ENCODE measurements at places on chromosomes 5 and 9. TPM values are rescaled to one million over a fixed set of nuclear protein-coding genes. Genes with fewer than 3 reads are reported as not detected.

- DNase-seq, result no peak
Observed at GRCh38 chr5:113276001-113276400, 158.8 kb downstream of the TSSK1B start.

GRCh38 chr5:140549237-140550144, 2.0 kb downstream of the EIF4EBP3 start:
- no peak for DNase-seq

GRCh38 chr9:14158916-14159315, 155.0 kb downstream of the NFIB start:
- no peak for DNase-seq

DNA sequence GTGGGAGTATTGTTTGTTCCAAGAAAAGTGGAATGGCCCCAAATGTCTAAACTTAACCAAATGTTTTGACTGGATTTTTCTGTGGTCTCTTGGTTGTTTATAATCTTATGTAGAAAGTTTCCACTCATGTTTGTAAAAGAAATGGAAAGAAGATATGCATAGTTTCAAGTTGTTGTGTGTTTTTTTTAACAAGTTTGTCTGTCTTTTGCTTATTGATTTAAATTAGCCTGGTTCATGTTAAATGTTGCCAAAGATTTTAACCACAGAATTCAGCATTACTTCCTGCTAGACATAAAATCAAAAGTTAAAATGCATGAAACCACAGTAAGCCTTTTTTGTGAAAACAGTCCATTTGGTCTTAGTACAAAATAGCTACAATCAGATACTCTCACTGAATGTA, 14.0 kb downstream of the PPWD1 start:
- DNase-seq, result no peak

DNA sequence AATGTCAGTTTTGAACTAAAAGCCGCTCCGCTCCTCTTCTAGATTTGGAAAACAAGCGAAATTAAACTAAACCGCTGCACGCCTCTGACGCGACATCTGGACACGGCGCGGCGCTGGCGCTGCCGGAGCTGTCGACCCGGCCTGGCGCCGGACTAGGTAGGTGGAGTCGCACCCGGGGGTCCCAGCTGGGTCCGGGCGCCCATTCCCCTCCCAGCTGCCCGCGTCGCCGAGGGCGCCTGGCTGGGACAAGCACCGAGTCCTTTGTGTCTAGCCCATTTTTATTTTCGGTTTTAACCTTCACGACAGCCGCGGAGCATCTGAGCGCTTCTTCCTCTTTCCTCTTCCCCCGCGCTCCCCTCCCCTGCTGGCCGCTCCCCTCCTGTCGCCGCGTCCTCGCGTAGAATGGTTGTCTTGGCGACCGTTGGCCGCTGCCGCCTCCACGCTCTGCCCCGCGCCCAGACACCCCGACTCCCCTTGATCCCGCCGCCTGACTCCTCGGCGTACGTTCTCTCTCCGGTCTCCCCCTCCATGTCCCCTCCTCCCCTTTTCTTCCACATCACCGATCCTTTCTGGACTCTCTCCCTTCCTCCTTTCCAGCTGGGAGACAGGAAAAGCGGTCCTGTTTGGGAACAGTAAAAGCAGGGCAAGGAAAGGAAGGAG, 545 bp downstream of the CDKN2B-AS1 start:
- DNase-seq, result no peak

- DNase-seq, result no peak
Observed at GRCh38 chr5:172575816-172576545, 65.1 kb upstream of the NEURL1B start.

GRCh38 chr9:110514897-110515296, 64.6 kb downstream of the SVEP1 start:
- DNase-seq, result no peak

GRCh38 chr9:131417264-131418142, 23.6 kb downstream of the PRRC2B start:
- DNase-seq, result no peak

DNA sequence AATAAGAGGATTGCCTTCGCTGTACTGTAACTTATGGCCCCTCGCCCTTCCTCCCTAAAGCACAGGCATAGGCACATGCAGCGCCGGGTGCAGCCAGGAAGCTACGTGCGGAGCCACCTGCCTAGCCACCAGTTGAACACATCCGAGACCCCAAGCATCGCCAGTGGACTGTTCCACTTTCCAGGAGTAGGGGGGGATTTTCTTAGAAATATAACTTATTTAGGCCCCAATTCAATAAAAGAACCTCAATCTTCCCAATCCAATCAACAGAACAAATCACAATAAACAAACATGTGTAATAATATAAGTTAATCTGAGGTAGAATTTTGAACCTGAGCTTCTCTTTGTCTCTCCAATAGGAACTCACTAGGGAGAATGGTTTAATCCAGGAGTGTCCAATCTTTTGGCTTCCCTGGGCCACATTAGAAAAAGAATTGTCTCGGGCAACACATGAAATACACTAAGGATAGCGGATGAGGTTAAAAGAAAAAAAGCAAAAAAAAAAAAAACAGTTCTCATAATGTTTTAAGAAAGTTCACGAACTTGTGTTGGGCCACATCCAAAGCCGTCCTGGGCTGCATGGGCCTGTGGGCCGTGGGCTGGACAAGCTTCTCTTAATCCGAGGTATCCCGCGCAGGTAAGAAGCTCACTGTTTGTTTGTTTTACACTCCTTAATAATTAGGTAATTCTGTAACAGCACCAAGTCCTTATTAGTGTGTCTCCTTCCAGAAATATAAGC, 22.0 kb upstream of the NIPBL start:
- no peak for DNase-seq

GRCh38 chr9:131984564-131984963, 95.1 kb downstream of the MED27 start:
- DNase-seq, result no peak

DNA sequence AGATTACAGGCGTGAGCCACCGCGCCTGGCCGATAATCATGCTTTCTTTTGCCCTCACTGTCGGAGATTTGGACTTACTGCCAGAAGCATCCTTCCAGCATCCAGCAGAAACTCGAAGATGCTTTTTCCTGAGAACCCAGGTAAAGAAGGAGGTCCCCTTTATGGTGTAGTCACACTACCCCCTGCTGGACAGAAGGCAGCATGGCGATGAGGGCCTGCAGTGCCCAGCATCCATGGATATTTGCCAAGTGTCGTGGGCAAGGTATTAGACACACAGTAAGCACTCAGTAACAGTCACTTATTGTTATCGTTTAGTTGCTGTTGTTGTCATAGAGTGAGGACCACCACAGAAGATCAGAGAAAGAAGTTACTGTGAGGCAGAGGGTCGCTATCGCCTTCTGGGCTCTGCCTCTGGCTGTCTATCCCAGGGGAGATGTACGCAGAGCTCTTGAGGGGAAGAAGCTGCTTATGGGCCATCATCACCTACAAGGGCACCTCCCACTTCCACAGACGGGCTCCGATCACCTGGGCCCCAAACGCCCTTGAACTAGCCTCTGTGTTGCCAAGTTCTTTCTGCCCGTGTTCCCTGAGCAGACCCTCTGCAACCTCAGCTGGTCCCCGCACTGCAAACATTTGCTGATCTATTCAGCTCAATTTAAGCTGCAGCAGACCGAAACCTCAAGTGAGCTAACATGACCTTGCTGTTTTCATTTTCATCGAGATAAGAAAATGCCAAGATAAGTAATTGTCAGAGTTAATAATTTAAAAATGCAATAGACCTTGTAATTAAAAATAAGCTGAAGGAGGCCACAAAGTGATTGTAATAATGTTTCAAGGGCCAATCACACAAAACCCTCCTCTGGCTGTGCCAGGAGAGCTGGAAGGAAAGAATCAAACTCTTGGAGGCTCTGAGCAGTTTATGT, 23.9 kb downstream of the C5orf15 start:
- peak; percentile 74 for DNase-seq

GRCh38 chr5:8740595-8740994, 805.3 kb downstream of the SEMA5A start:
- no peak for DNase-seq

GRCh38 chr5:893137-893506, 438 bp downstream of the TRIP13 start:
- DNase-seq, result no peak

GRCh38 chr5:41156739-41157138, 56.6 kb downstream of the C6 start:
- DNase-seq, result no peak

DNA sequence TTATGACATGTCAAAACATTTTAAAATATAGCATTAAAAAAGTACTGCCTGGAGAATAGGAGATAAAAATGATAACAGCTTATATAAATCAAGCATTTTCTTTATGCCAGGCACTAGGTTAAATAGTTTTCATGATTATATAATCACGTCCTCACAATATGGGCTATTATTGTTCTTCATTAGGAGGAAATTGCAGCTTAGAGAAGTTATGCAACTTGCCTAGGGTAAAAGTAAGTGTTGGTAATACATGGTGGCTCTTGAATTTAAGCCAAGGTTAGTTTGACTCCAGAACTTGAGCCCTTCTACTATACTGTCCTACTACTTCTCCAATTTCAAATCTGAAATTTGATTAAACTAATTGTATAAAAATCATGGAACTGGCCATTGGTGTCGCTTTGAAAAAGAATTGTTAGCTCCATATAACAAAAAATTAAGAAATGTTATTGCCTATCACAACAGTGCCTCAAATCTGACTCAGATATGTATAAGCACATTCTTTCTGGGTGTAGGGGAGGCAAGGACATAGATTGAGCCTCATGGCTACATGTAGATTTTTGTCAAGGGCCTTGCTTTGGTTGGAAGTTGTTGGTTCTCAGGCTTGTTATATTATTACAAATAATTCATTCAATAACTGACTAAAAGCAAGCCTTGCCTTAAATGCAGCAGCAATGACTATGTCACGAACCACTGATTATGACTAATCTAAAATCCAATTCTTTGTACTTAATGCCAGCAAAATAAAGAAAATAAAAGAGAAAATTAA, 223.5 kb upstream of the DAB2 start:
- no peak for DNase-seq

- DNase-seq, result no peak
Observed at GRCh38 chr5:396531-396961, 46.4 kb upstream of the EXOC3 start.

DNA sequence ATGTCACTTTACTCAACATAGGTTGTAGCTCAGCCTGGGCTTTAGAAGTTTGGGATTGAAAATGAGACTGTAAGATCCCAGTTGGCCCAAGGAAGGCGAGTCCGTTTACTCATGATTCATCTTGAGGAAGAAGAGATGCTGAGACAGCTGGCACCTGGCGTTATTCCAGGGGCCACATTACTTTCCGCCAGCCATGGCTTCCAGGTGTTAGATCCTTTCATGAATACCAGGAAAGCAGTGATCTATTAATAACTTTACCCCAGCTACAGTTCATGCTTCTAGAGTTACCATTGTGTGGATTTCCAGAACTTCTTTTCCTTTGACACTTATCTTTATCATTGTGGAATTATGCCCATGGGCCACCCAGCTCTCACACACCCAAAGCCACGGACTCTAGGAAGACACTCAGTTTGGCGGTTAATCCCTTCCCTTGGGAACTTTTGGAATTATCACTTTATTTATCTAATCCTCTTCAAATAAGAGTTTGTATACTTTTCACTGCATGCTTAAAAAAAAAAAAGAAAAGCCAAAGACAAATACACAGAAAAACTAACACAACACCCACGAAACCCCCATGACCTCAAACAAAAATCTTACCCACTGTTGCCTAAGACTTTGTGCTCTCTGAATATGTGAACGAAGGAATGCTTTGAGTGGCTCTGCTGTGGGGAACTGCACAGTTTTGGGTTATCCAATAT, 26.9 kb downstream of the RAI14 start:
- no peak for DNase-seq

GRCh38 chr9:20394969-20395368, 227.3 kb downstream of the MLLT3 start:
- no peak for DNase-seq

GRCh38 chr5:139391570-139392323, 2.0 kb upstream of the MZB1 start:
- DNase-seq, result no peak

GRCh38 chr5:16791036-16791705, 144.9 kb downstream of the MYO10 start:
- DNase-seq, result peak; percentile 51

DNA sequence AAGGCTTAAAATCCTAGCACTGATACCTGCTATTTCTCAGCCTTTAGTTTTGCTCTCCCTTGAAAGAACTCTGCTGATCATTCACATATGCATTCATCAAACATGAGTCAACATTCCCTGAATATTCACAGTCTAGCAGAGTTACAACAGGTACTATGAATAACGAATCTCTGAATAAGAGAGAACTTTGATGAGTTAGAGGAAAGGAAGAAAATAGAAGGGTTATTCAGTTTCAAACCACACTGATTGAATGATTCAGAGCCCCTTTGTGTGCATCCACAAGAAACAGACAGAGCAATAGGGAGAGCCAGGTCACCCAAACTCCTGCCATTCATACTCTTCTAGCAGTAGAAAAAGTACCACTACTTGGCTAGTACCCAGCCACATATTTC, 36.0 kb downstream of the FOXD1 start:
- DNase-seq, result no peak

DNA sequence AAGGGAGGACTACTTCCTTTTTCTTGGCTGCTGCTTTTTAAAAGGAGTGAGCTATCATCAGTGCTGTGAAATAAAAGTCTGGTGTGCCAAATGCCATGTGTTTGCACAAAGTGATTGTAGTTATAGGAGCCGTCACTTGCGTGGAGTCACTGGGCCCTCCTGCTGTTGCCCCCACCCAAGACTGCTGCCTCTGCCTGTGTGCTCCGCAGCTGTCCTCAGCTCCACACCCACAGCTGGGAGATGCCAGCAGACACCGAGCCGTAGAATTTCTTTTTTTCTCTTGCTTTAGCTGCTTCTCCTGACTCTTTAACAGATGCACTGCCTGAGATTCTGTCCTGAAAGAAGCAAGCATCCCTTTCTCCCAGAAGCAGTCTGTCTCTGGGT, 9.8 kb upstream of the GLE1 start:
- no peak for DNase-seq

GRM6 gene
- 0.74 TPM for polyA plus RNA-seq

GKAP1 gene
- 20.0 TPM for polyA plus RNA-seq

ANKRD31 gene
- polyA plus RNA-seq, result 0.66 TPM

CSF1R gene
- polyA plus RNA-seq, result 16.1 TPM

ADGRD2 gene
- polyA plus RNA-seq, result 0.37 TPM

ENTREP1 gene
- polyA plus RNA-seq, result 3.1 TPM

EDIL3 gene
- polyA plus RNA-seq, result 44.2 TPM

HMCN2 gene
- polyA plus RNA-seq, result 1.2 TPM

CHD1 gene
- 77.0 TPM for polyA plus RNA-seq
